Activated CD4-positive, alpha-beta T cell treated with anti-CD3 and anti-CD28 coated beads, Interleukin-2, Interleukin-4, amounts not matched to agents 100 ng/mL and 50 ng/mL, durations not matched to agents 16 hours and 8 hours (primary cell): ENCODE measurements at places on chromosomes 2 and 18.

DNA sequence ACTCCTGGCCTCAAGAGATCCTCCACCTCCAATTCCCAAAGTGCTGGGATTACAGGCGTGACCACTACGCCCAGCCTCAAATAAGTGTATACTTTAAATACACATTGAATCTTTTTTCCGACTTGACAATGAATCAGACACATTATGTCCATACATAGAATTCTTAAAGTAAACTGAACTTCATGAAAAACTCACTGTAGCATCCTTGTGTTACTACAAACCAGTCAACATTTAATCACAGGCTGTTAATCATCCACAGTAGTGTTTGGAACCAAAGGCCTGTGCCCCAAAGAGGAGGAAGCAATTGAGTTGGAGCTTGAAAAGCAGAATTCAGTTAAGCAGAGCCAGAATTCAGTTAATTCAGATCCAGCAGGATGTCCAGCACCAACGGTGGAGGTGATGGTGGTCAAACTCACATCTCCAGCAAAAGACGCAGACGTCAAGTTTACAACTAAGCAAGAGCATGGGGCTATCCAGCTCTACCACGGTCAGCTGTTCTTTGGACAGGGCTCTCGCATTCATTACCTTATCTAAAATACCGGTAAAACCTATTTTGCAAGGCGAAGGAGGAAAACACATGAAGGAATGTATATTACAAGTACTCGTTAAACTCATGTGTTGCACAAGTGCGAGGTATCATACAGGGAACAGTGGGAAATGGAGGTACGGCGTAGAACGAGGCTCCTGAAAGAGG lies 1.2 kb downstream of the SLC39A6 start:
- DNase-seq: no peak

GRCh38 chr18:60007661-60008060 lies 107.9 kb downstream of the PMAIP1 start:
- no peak for DNase-seq

DNA sequence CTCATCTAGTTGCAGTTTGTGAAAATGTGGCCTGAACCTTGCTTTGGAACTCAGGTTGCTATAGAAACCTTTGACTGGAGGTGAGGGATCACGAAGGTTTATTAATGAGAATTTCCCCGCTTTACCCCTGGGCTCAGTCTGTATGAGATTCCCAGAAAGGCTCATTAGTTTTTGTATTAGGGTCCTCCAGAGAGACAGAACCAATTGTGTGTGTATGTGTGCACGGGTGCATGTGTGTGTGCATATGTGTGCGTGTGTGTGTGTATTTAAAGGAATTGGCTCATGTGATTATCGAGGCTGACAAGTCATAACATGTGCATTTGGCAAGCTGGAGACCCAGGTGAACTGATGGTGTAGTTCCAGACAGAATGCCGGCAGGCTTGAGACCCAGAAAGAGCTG lies 113.8 kb upstream of the DLX2 start:
- DNase-seq: no peak

DNA sequence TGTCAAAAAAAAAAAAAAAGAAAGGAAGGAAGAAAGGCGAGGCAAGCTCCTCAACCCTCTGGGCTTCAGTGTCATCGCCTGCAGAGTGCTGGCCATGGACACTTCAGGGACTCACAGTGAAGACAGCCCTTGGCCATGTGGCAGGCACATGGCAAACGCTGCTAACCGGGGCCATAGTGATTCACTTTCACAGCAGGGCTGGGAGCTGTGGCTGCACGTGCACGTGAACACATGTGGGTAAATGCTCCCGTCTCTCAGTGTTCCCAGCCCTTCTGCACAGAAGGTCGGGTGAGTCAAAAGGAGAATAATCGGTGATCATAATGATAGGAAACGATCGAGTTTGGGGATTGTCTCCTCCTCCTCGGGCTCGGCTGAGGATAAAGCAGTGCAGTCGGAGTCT lies 46.1 kb upstream of the UBE2F start:
- DNase-seq: no peak

DNA sequence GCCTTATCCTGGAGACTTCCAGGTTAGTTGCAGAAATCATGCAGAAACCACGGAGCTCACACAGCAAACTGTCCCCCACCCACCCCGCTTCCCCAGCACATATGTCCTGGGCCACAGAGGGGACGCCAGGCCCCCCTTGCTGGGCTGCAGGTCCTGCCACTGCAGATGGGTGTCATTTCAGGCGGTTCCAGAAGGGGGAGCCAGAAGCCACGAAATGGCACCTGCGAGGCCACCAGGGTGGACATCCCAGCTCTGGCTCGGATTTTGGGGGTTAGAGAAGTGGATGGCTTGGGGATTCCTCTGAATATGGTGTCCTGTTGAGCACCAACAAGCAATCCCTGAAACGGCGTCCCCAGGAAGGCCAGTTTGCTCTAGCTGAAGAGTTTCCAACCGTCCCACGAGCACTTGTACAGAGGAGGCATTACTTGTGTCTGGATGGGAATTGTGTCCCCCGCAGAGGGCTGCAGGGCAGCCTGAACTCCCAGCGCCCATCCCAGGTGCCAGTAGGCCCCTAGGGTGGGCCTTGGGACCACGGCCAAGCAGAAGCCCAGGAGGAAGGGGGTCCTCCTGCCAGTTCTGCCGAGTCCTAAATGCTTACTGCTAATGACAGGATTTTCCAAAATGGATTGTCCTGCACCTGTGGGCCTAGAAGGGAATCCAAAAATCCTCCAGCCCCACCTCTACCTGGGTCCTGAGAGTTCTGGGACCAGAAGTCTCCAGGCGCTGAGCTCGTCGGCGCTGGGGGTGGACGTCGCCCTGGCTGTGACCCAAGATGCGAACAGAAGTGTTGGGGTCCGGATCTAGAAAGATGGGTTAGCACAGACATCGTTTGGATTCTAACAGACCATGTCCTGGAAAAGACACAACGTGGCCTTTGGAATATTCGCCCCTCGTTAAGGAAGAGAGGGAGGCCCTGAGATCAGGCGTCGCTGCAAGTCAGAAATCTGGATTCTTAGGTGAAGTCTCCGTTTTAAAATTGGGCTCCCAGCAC lies 14.6 kb upstream of the NFATC1 start:
- peak; percentile 68 for DNase-seq
